ENCODE measurements at places on chromosomes 2 and 18. TPM values are rescaled to one million over a fixed set of nuclear protein-coding genes. Genes with fewer than 3 reads are reported as not detected.

- no peak for DNase-seq
These were observed 47.1 kb downstream of the LRRTM1 start for GRCh38 chr2:80257450-80257849.

GRCh38 chr2:164754157-164755093, 87.2 kb downstream of the COBLL1 start:
- DNase-seq, result no peak

- no peak for DNase-seq
These were observed 8.1 kb downstream of the AOX1 start for GRCh38 chr2:200593905-200594304.

- no peak for DNase-seq
These were observed 96.5 kb upstream of the PIEZO2 start for GRCh38 chr18:11245879-11246278.

DNA sequence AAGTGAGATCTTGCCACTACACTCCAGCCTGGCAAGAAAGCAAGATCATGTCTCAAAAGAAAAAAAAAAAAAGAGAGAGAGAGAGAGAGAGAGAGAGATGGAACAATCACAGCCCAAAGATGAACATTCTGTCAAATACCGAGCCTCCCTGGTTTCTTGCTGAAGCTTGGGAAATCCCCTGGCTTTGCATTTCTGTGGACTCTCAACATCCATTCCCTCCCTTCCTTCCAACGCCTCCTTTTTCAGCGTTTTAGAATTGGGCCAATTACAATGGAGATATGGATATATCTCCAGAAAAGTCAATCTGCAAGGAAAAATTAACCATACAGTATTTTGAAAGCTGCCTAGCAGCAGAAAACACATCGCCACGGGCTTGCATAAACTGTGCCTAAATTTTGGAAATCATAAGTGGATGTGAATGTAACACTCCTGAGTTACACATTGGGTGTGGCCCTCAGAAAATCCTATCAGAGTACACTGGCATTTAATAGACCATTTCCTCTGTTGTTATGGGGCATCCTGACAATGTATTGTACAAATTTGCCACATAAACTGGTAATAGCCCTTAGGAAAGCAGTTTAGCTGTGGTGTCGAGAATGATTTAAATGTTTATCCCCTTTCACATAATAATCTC, 67.2 kb upstream of the PHLPP1 start:
- no peak for DNase-seq

- DNase-seq, result no peak
These were observed 19.0 kb upstream of the SERTAD2 start for GRCh38 chr2:64672708-64673107.

GRCh38 chr2:179237209-179237946, 27.3 kb downstream of the SESTD1 start:
- no peak for DNase-seq

DNA sequence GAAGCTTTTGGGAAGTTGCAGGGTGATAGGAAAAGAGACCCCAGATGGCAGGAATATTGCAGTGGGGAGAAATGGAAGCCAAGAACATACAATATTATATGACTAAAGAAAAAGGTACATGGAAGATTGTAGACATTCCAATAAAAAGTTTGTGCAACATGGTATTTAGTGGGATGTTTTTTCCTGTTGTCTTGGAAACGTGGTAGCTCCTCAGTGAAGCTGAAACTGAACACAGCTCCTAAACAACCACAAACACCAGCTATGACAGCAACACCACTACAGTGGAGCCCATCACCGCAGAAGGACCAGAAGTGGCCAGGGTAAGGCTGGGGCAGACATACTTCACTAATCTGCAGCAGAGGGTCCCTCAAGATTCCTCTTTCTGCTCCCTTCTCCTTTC, 246.8 kb downstream of the CDH20 start:
- no peak for DNase-seq

GRCh38 chr18:49076654-49077166, 125.9 kb upstream of the SMAD7 start:
- DNase-seq, result no peak

GRCh38 chr2:173955004-173955403, 10.2 kb downstream of the SP3 start:
- no peak for DNase-seq

GRCh38 chr2:74921236-74921736, 37.2 kb upstream of the POLE4 start:
- DNase-seq, result no peak

- DNase-seq, result no peak
These were observed 12.3 kb downstream of the CREG2 start for GRCh38 chr2:101374821-101375561.

DNA sequence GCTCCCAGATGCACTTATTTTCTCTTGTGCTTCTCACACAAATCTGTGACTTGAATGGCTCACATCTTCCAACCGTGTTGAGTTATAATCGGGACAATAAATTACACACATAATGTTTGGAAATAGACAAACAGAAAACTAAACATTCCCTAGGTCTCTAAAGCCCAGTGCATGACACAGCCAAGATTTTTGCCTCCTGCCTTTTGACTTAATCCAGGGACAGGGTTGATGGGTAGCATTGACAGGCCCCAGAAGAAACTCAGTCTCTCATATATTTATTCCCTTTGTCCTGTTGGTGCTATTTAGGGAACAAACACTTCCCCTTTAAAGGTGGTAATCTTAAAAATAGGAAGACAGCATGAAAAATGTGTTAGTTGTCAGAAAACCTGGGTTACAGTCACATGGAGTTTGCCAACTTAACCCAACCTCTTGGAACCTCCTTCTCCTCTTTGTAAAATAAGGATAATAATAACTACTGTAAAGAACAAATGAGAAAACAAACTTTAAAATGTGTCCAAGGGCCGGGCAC, 24.0 kb upstream of the ARPC2 start:
- DNase-seq, result no peak

- no peak for DNase-seq
These were observed 96.2 kb upstream of the ARHGAP28 start for GRCh38 chr18:6633310-6633709.

DNA sequence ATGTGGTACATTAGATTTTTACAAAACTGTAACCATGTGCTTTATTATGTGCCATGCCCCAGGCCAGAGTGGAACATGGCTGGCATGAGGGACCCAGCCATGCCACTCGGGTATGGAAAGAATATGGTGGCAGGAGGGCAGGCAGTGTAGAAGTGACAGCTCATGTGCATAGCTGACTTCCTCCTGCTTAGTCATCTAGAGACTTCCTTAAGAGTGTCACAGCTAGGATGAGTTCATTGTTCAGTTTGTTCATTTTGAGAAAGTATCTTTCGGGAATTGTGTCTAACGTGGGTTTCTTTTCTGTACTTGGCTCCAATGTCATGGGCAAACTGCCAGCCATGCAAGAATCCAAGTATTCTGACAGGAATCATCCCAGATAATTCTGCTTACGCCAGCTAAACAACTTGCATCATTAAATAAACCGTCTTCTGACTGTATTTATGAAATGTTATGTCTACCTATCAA, 94.3 kb upstream of the ITGB6 start:
- DNase-seq, result no peak

- DNase-seq, result no peak
These were observed 78.4 kb downstream of the CLHC1 start for GRCh38 chr2:55153584-55154299.

DNA sequence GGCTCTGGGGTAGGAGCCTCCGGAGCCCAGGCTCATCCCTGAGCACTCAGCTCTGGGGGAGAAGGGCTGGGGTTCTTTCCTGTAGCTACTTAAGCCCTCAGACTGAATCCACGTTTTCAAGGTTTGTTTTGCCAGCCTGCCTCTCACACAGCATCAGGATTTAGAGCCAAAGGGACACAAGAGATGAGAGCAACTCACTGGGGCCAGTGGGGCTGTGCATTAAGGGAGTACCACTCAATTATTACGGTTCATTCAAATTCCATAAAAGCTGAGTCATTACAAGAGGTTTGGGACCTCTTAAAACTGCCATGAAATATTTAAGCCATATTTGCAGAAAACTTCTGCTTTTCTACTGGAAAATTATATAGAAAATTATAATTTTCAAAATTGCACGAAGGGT, 17.1 kb upstream of the SNED1 start:
- no peak for DNase-seq

DNA sequence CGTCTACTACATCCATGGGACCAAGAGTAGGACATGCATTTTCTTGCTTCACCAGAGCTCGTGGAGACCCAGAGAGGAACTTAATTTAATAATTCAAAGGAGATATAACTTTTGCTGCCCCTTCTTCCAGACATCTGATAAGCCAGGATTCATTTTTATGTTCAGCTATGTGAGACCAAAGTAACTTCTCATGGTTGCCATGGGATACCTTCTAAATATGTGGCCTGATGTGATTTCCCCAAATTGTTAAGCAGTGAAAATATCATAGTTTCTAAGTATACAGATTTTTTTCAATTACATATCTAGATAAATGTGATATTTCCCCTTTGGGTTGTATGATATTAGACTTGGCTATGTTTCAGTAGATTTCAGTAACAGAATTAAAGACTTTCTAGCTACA, 185.5 kb upstream of the FN1 start:
- DNase-seq, result no peak

DNA sequence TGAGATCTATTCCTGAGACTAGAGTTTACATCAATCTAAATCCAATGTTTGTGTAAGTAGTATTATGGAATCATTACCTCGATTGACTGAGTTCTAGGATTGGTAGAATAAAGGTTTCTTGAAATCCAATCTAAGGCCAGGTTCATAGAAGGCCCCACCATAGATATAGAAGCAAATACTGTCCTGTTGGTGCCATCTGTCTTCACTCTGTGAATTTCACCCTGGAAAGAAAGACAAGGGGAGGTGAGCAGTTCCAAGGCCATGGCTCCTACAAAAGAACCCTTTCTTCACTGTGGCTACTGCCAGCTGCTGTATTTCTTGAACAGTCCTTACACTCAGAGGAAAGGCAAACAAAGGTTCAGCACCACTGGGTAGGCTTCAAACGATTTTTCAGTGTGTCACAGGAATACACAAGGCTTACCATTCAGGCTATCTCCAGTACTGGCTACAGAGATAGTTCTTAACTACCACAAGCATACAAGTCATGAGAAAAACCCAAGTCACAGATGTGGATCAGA, 137.0 kb downstream of the LRP2 start:
- DNase-seq, result no peak

GRCh38 chr2:42960002-42960841, 167.8 kb upstream of the HAAO start:
- no peak for DNase-seq

The NYAP2 gene
- 0.79 TPM for total RNA-seq

The IL1RL1 gene
- 12.8 TPM for total RNA-seq

The PLGLB2 gene
- total RNA-seq, result 3.9 TPM

The ASXL3 gene
- total RNA-seq, result 16.8 TPM

The SNED1 gene
- total RNA-seq, result 11.5 TPM

The TMEM163 gene
- total RNA-seq, result 1.6 TPM

The ASTL gene
- total RNA-seq, result 0.85 TPM

The SCTR gene
- total RNA-seq, result not detected

The HOXD13 gene
- total RNA-seq, result 14.9 TPM

The RTN4 gene
- 288 TPM for total RNA-seq

The CYP27C1 gene
- 7.8 TPM for total RNA-seq

The KIF1A gene
- total RNA-seq, result 5.2 TPM
